ENCODE measurements at places on chromosomes 4 and X.

- no peak for DNase-seq
These were observed 40.3 kb downstream of the LRBA start for GRCh38 chr4:150974750-150975149.

- DNase-seq = no peak
These were observed 440.2 kb downstream of the INPP4B start for GRCh38 chr4:142405695-142406498.

DNA sequence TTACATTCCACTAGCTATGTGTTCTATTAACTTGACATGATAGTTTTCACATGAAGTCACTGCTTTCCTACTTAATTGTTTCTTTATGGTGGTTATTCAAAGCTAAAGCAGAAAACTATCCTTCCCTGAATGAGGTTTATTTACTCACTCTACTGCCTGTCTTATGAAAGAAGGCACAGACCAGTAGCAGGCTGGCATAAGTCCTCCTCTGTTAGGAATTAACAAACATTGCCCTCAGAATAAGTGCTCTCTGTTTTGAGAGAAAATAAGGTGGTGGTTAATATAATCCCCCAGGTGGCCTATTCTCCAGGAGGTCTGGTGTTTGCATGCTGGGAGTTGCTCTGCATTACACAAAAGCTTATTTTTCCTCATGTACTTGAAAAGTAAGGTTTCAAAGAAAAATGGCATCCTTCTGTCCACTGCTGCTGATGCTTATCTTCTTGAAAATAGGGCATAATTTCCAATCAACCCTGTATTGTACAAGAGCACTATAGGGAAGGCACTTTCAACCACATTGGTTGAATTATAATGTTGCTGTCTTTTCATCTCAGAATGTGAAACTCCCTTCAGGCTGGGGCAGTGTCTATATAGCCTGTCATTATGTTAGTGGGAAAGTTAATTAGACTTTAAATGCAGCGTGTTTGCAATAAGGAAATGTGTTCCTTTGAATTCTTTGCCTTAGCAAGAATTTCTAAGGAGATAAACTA, 119.7 kb upstream of the TBC1D9 start:
- no peak for DNase-seq

DNA sequence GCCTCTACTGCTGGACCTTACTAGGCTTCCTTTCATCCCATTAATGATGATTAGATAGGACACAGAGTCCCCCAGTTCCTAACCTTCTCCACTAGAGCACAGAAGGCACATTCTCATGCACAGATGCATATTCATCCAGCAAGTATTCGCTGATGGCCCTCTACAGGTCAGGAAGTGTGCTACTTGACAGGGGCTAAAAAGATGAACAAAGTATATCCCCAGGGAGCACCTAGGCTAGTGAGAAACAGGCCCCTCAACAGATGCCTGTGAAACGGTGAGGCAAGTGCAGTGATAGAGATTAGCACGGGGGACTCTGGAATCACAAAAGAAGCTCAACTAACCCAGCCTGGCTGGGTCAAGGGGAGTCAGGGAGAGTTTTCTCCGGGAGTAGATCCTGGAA, 95.8 kb downstream of the MGST2 start:
- DNase-seq = no peak

DNA sequence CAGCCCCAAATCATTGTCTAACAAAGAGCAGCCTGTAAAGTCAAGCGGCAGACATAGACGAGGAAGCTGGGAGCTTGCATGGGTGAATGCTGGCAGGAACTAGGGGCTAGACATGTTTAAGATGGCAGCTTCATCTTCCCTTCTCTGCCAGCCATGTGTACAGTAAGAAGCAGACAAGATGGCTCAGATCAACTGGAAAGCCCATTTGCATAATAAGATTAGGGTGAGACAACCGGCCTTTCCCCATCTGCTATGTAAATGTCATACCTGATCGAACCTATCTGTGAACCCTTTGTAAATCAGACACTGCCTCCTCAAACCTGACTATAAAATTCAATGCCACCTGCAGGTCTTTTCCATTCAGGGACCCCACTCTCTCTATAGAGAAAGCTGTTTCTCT, 22.8 kb upstream of the HADH start:
- DNase-seq = no peak

GRCh38 chr4:15891312-15891711, 47.2 kb downstream of the FGFBP1 start:
- no peak for DNase-seq

GRCh38 chrX:19343535-19344408, at the start of gene PDHA1:
Gene PDHA1, plus strand, starts transcription at chrX:19343927. Its CDS starts 111 bp downstream, at chrX:19344038.
- peak; percentile 67 for DNase-seq

DNA sequence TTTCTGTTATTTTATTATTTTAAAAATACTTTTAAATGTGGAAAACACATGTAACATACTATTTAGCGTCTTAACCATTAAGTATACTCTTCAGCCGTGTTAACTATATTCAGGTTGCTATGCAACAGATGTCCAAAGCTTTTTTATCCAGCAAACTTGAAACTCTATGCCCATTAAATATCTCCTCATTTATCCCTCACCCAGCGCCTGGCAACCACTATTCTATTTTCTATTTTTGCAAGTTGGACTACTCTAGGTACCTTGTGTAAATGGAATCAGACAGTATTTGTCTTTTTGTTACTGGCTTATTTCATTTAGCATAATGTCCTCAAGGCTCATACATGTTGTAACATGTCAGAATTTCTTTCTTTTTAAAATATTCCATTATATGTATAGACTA, 174.6 kb downstream of the PCDH10 start:
- DNase-seq = no peak

- no peak for DNase-seq
These were observed 205.4 kb downstream of the CFAP299 start for GRCh38 chr4:80540785-80541469.

- DNase-seq = no peak
These were observed 1176.8 kb downstream of the FAM133A start for GRCh38 chrX:94850811-94851210.

GRCh38 chr4:73661646-73662119, 41.4 kb upstream of the RASSF6 start:
- no peak for DNase-seq

- no peak for DNase-seq
These were observed 426 bp upstream of the XIAP start for GRCh38 chrX:123859409-123859845.

- peak; percentile 5 for DNase-seq
These were observed 48.8 kb downstream of the PTCHD1 start for GRCh38 chrX:23383411-23383810.

- no peak for DNase-seq
These were observed 166.5 kb downstream of the FBXW7 start for GRCh38 chr4:152369203-152369901.

- DNase-seq = no peak
These were observed 587.6 kb upstream of the DIPK2B start for GRCh38 chrX:45788315-45788714.

GRCh38 chr4:118955515-118955914, 66.9 kb downstream of the SYNPO2 start:
- DNase-seq = no peak

Data from HFF-Myc (cell line).